ENCODE measurements at places on chromosomes 5 and 9. TPM values are rescaled to one million over a fixed set of nuclear protein-coding genes. Genes with fewer than 3 reads are reported as not detected.

TTLL11 gene
- polyA plus RNA-seq: 6.8 TPM

- no peaks in the 10 kb centered on the region for H3K36me3 ChIP-seq
- peak overlapping the region; percentile 95 for H3K27ac ChIP-seq
- DNase-seq: peak; percentile 50
Observed at GRCh38 chr5:142686210-142686734, 382 bp upstream of the FGF1 start.

DNA sequence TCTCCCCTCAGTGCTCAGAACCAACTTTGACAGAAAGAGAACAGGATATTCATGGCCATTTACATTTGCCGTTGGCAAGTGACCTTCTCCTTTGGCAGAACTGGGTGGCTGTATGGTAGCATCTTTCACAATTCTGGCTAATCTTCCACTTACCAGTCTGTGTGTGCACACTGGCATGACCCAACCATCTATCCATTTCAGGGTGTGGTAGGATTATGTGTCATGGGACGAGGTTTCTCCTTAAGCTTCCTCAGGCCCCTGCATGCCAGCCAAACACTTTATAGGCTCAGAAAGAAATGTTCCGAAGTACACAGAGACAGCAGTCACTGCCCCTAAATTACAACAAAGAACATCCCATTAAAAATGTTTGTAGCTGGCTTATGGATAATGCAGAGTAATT, 497.1 kb downstream of the NFIB start:
- no peaks in the 10 kb centered on the region for H3K4me1 ChIP-seq
- no peaks in the 10 kb centered on the region for H3K27me3 ChIP-seq
- no peak for DNase-seq

DNA sequence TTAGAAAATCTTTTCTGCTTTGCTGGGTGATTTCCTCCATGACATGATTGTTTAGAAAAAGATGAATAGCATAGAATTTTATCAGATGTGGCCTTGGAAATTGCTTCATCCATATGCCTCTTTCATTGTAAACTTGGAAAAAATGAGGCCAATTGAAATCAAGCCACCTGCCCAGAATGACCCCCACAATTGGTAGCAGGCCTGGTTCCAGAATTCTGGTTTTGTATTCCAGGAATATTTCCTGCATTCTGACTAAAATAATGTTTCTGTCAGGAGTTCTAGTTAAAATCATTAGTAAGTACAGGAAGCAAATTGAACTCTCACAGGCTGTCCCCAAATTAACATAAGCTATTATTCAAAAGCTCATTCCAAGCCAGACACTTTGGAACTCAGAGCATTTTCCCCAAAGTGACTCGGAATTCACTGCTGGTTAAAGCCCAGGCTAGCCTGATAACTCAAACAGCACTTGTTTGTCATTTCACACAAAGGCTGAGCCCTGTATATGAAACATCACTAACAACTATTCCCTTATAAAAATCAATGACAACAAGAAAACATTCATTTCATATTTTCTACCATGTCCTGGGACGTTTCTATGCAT, 75.1 kb upstream of the ADCY2 start:
- DNase-seq: no peak
- H3K4me3 ChIP-seq: no peak overlapping the region
- H3K4me1 ChIP-seq: no peaks in the 10 kb centered on the region
- no peaks in the 10 kb centered on the region for H3K36me3 ChIP-seq

DMRTA1 gene
- 0.03 TPM for polyA plus RNA-seq

- no peaks in the 10 kb centered on the region for H3K36me3 ChIP-seq
- no peaks in the 10 kb centered on the region for H3K27me3 ChIP-seq
- DNase-seq: no peak
- peaks cover 4% of the 10 kb centered on the region for H3K4me1 ChIP-seq
Observed at GRCh38 chr9:116087751-116088194, 65.8 kb upstream of the PAPPA start.

GRCh38 chr5:1402611-1403255, 42.5 kb downstream of the SLC6A3 start:
- H3K27me3 ChIP-seq: no peaks in the 10 kb centered on the region
- H3K27ac ChIP-seq: no peak overlapping the region
- no peak overlapping the region for H3K4me3 ChIP-seq

DNA sequence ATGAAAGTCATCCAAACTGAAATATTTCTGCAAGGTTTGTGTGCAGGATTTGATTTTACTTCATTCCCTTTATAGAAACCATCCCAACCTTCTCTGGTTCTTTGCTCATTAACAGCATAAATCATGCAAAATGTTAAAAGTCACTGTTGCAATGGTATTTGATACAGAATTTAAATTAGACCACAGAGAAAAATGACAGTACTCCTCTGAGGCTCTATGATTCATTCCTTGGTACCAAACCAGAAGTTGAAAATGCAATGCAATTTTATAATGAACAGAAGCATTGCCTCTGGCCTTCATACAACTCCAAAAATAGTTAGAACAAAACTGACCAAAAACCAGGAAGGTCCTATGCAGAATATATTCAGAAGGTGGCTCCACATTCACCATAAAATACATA, 607.1 kb downstream of the TLE1 start:
- no peaks in the 10 kb centered on the region for H3K36me3 ChIP-seq
- DNase-seq: no peak
- H3K27me3 ChIP-seq: no peaks in the 10 kb centered on the region
- H3K4me3 ChIP-seq: no peak overlapping the region
- H3K27ac ChIP-seq: no peak overlapping the region
- H3K4me1 ChIP-seq: no peaks in the 10 kb centered on the region

EQTN gene
- not detected for polyA plus RNA-seq

TAF11L5 gene
- not detected for polyA plus RNA-seq

RGS14 gene
- 27.6 TPM for polyA plus RNA-seq

DNA sequence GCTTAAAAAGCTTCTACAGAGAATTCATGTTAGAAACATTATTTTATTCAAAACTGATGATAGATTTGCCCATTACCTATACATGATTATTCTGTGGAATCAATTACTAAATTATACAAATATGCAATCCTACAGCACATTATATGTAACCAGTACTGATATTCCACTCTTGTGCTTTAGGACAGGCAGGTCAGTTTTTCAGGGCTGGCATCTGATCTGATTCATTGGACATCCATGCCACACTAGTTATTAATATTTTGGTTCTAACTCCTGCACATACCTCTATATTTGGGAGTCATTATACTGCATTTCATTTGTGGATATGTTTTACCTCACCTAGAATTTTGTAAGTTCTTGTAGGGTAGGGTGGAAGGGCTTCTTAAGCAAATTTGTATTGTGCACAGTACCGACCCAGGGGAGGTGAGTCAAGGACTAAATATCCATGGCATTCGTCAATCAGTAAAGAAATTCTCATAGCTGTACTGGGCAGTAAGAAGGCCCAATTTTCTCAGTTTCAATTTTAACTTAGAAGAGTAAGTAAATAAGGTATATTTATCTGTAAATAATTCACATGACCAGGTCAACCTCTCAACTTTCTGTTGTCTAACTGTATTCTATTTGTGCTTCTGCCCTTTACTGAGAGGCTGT, 33.5 kb downstream of the ELOVL7 start:
- DNase-seq: no peak
- no peak overlapping the region for H3K4me3 ChIP-seq
- H3K4me1 ChIP-seq: no peaks in the 10 kb centered on the region

- no peaks in the 10 kb centered on the region for H3K27me3 ChIP-seq
- DNase-seq: no peak
- no peak overlapping the region for H3K4me3 ChIP-seq
- H3K4me1 ChIP-seq: no peaks in the 10 kb centered on the region
- no peak overlapping the region for H3K27ac ChIP-seq
Observed at GRCh38 chr5:98217138-98217537, 556.3 kb upstream of the RGMB start.
